ENCODE measurements at places on chromosomes 5 and 9.

GRCh38 chr5:121897341-121897740 lies 45.7 kb downstream of the FTMT start:
- DNase-seq: no peak

GRCh38 chr5:179700401-179700918 lies 1.7 kb downstream of the CANX start:
- no peak for DNase-seq

GRCh38 chr5:173515526-173515925 lies 100.9 kb downstream of the BOD1 start:
- no peak for DNase-seq

GRCh38 chr9:91867740-91868139 lies 82.3 kb downstream of the ROR2 start:
- DNase-seq: no peak

DNA sequence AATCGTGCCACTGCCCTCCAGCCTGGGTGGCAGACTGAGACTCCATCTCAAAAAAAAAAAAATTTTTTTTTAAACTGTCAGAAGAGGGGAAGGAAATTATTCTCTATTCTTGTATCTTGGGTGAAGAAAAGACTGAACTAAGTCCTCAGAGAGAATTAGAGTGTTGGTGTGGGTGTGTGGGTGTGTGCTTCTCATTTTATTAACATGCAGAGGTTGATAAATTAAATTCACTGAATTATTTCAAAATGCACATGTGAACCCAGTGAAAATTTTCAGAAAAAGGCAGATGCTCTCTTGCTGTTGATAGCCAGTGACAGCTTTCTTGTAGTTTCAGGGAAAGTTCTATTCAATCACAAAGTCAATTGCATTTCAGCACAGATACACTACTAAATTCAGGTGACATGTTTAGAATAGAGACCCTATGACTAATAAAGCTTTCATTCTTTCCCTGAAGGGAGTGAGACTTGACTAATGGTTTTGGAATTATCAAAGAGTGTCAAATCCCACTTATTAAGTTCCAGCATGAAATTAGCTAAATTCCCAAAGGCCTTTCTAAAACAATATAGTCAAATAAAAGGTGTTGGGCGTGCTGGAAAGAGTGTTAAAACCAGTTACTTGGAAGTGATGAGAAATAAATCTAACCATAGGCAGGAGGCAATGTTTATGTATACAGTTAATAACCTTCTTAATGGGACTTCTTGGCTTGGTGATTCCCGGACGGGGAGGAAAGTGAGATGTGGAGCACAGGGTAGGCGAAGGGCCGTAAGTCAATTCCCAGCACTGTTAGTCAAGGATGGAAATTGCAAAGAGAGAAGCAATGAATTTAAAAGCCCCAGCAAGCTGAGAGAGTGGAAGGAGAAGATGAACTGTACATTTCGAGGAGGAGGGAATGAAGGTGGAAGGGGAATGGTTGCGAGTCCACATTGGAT lies 103.2 kb upstream of the SPATA31D4 start:
- DNase-seq: no peak

GRCh38 chr5:58127255-58128220 lies 332.3 kb downstream of the PLK2 start:
- DNase-seq: no peak

GRCh38 chr9:110890416-110890815 lies 147.9 kb downstream of the LPAR1 start:
- no peak for DNase-seq

DNA sequence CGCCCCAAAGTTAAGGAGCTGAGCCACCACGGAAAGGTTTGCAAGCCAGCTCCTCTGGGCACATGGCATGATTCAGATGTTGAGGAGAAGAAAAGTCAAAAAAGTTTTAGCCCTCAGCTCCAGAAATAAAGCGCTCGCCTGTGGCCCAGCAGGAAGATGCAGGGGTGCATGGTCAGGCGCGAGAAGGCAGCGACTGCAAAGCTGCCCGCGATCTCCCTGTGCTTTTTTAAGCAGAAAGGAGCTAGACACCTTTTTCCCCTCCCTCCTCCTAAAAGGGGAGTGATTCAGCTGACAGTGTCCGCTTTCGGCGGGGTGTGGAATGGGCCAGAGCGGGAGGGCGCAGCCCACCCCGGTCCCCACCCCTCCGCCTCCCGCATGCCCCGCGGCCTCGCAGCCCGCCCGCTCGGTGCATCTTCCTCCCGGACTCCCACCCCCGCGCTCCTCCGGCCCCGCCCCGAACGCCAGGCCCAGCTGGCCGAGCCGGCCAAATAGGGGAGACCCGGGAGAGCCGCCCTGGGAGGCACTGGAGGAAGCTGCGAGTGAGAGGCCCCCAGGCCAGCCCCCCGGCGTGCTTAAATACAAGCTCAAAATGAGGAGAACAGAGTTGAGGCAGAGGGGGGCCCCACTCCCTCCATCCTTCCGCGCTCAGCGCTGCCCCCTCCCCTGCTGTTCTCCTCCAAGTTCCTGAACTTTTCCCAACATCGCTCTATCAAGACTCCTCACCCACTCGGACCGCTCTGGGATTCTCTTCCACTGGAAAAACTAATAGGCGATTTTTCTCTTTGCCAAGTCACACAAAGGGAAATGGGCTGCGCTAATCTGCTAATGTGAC lies at the start of gene ADAMTS12:
Gene ADAMTS12 (minus strand): TSS at position 203 of the 832 bp plus-strand sequence. CDS start 134 bp downstream, at position 69.
- DNase-seq: no peak

- DNase-seq: no peak
Measured at GRCh38 chr9:69145144-69145715, 28.8 kb upstream of the TJP2 start.

GRCh38 chr9:15307523-15307841 lies 466 bp upstream of the TTC39B start:
- no peak for DNase-seq

DNA sequence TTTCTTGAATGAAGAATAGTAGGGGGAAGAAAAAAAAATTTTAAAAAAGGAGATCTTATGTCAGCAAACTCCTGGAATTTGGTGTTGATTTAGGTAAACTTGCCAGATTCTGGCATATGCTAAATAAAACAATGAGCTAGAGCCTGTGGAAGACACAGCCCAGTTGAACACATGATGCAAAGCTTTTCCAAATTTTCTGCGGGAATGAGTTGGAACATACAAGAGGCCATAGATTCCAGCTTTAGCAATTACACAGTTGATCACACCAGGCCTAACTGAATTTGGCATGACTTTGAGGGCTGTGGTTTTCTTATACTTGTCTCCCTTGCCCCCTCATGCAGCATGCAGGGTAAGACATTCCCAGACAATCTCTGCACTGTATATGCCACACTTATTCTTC lies 297.0 kb downstream of the SH3GL2 start:
- DNase-seq: no peak

DNA sequence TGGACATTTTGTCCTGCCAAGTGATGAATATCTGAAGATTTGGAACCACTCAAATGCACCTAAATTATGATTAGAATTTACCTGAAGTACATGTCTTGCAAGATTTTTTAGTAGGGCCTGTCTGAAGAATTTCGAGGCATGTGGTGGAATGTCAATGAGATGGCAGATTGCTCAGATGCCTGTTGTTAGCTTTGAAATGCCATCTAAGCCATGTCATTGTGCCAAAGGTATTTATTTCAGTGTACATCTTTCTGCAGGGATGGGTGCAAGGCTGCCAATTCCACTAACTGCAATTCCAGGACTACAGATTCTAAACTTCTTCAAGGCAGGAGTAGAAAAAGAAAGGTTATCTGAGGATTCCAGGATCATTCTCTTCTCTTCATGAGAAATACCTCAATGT lies 9.1 kb upstream of the GNAQ start:
- no peak for DNase-seq

GRCh38 chr5:25160891-25161290 lies 516.1 kb upstream of the CDH10 start:
- no peak for DNase-seq

DNA sequence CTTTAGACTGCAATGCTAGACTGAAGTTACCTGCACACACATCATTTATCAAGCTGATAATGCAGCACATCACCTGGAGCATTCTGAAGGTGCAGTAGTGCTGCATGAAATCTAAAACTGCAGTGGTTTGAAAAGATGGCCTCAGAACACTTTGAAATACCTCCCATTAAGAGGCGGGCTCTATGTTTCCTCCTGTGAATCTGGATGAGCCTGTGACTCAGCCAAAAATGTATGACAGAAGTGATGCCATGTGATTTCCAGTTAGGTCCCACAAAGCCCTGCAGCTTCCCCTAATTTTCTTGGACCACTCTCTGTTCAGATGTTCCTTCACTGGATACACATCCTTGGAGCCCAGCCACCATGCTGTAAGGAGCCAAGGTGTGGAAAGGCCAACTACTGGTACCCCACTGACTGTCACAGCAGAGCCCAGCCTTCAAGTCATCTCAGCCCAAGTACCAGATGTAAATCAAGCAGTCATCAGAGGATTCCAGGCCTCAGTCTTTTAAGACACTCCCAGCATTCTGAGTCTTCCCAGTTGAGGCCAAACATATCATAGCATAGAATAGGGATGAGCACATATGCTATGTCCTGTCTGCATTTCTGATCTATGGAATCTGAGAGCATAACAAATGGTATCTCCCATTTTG lies 27.2 kb upstream of the DEPDC1B start:
- no peak for DNase-seq

DNA sequence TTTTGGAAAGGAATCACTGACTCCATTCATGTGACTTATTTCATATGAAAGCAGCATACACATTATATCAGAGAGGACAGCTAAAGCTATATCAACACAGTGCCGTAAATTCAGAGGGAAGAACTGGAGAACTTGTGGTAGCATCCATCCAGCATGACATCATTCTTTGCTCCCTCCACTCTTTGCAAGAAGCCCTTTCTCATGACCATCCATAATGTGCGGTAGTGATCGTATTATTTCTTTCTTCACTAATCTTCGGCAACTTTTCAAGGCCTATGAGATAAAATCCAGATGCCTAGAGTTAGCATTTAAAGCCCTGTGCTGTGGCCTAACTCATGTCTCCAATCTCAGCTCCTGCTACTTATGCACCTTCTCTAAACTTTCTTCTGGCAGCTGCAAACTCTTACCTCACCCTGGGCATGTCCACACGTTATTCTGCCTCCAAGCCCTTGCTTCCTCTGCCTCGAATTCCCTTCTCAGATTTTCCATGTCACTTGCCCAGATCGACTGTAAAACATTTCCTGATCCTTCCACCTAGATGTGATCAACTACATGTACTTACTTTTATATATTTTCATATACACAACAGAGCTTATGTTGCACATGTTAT lies 307.3 kb upstream of the SGCD start:
- no peak for DNase-seq

DNA sequence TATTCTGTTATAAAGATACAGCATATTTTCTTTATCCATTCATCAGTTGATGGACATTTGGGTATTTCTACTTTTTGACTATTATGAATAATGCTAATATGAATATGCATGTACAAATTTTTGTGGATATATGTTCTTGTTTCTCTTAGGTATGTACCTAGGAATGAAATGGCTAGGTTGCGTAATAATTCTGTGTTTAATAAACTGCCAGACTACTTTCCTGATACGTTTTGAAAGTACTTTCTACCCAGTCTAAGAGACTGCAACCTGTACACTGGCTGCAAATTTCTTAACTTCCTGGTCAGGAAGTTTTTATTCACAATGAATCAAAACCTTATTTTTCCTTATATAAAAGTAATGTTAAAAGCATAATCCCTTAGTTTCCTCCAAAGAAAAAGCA lies 93.9 kb upstream of the STARD4 start:
- DNase-seq: no peak

GRCh38 chr9:75671354-75671753 lies 219.1 kb upstream of the PCSK5 start:
- DNase-seq: no peak

DNA sequence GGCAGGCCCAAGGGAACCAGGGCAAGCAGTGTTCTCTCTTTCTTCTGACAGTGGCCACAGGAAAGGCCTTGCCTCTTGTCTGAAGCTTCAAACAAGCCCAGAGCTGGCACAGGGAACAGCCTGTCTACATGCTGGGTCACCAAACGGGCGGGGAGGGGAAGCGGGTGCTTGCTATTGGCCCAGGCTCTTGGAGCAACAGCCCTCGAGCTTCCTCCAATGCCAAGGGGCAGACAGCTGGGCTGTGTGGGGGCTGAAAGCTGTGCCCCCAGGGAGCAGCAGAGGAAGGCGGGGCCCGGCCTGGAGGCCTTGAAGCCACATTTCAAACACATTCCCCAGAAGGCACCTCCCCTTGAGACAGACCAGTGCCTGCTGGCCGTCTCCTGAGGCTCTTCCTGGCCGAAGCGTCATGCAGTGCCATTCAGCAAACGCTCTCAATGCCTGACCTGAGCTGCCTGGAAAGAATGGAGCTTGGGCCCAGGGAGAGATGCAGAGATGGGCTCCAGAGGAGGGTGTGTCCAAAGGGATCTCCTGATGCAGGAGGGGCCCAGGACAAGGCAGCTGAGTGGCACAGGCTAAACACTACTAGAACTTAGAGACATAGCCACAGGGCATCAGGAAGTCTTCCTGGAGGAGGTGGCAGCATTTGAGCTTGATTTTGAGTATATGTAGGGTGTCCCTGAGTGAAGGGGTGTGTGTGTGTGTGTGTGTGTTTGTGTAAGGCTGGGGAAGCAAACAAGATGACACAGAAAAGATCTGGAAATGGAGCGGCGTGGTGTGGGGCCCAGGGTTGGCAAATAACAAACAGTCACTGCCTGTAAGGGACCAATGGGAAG lies 2.5 kb downstream of the FIBCD1 start:
- no peak for DNase-seq

GRCh38 chr5:52831786-52832511 lies 44.2 kb downstream of the ITGA1 start:
- DNase-seq: no peak

DNA sequence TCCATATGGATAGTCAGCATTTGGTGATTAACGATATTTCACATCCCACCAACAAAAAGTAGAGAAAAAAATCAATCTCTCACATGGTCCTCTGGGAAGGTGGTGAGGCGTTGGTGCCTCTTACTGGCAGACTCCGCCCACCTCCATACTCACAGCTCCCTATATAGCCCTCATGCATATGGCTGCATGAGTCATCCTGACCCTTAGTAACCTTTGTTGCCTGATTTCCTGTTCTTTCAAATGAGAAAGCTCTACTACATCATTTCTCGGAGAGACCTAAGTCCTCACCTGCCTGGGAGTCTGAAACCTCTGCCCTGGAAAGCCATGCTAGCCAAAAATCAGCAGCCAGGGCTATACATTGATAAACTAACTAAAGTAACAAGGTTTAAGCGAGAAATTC lies 33.3 kb upstream of the ABCA1 start:
- no peak for DNase-seq

- DNase-seq: no peak
Measured at GRCh38 chr9:115733318-115734110, 420.1 kb upstream of the PAPPA start.

- no peak for DNase-seq
Measured at GRCh38 chr5:157225469-157226422, 40.2 kb upstream of the CYFIP2 start.

All from stimulated activated CD8-positive, alpha-beta memory T cell treated with anti-CD3 and anti-CD28 coated beads, Interleukin-12 subunit alpha, Interleukin-12 subunit beta, amount 100 ng/mL, for 4 hours (primary cell).